ENCODE measurements at places on chromosomes 12 and 14.

DNA sequence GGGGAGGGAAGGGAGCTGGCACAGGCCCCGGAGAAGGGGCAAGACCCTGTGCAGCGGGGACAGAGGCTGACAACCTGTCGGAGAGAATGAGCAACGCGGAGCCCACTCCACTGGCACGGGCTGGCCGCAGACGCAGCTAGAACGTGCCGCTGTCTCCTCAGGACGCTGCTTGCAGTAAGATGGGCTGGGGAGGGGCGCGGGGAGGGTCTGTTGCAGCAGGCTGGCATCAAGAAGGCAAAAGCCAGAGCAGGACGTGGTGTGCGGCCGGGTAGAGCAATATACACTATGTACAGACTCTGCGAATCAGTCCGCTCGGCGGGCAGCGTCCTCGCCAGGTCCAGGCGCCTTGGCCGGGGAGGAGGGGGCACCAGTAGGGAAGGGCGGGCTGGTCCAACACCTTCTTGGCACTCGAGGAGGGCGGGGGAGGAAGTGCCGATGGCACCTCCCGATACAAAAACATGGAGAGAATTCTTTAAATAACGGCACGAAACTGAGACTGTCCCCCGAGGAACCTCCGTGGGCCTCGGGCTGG is 19.8 kb downstream of the RAB35 start:
- no peak for DNase-seq

GRCh38 chr14:99120526-99121318 is 151.3 kb downstream of the BCL11B start:
- no peak for DNase-seq

GRCh38 chr12:27018037-27018436 is 3.9 kb upstream of the TM7SF3 start:
- no peak for DNase-seq

- no peak for DNase-seq
Observed at GRCh38 chr14:77498984-77499527, 440 bp upstream of the ISM2 start.

DNA sequence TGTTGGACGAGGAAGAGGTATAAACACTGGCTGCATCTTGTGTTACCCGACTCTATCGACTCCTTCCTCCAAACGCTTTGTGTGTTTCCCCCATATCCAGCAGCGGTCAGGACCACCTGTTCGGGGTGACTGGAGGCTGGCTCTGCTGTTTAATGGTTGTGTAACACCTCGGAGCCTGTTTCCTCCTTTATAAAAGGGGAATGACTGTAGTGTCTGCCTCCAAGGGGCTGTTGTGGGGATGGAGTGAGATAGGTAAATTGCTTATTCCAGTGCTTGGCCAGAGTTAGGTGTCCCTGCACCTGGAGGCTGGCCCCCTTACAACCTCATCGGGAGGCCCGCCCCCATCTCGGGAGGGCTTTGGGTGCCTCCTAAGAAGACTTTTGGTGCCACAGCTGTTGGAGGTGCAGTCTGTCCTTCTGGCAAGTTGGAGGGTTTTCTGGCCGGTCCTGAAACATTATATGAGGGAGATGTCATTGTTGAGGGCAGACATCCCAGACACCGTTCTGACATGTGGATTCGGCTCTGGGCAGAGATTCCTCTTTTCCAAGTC is 1.1 kb downstream of the MLXIP start:
- no peak for DNase-seq

- DNase-seq, result no peak
Observed at GRCh38 chr14:81068176-81068782, 112.9 kb downstream of the TSHR start.

DNA sequence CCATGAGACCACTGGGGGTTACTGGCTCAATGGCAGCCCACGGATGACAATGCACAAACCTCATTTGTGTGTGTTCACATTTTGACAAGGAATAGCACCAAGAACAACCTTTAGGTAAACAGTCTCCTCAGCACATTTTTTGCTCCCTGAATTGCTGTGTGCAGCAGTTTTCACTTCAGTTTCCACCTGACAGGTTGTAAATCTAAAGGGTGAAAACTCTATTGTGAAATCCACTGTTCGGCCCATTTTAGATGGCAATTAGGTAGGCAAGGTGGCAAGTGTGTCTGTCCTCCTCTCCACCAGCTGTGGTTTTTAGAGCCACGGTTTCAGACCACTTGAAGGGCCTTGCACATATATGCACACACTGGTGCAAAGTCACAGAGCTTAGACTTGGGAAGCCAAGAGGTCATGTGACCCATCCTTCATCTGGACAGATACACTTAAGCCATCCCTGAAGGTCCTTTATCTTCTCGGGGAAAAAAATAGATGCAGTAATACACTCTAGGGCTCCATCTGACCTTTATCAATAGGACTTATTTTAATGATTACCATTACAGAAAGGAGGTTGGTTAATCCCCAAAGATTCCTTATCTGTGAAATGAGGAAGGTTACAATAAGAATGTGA is 23.2 kb downstream of the HAL start:
- DNase-seq, result no peak

- DNase-seq, result no peak
Observed at GRCh38 chr14:69535230-69535848, 39.3 kb downstream of the CCDC177 start.

GRCh38 chr12:125090437-125090836 is 25.2 kb downstream of the AACS start:
- DNase-seq, result no peak

- DNase-seq, result no peak
Observed at GRCh38 chr12:537772-538171, 78.0 kb downstream of the B4GALNT3 start.

- DNase-seq, result no peak
Observed at GRCh38 chr14:94545131-94545841, 16.0 kb upstream of the SERPINA4 start.
